Naive thymus-derived CD4-positive, alpha-beta T cell (primary cell): ENCODE measurements at places on chromosomes 4 and X.

- no peak overlapping the region for H3K4me3 ChIP-seq
- H3K4me1 ChIP-seq = no peaks in the 10 kb centered on the region
- no peaks in the 10 kb centered on the region for H3K27me3 ChIP-seq
- DNase-seq = no peak
- H3K27ac ChIP-seq = no peak overlapping the region
- no peaks in the 10 kb centered on the region for H3K36me3 ChIP-seq
Observed at GRCh38 chr4:38359113-38359512, 304.9 kb upstream of the KLF3 start.

DNA sequence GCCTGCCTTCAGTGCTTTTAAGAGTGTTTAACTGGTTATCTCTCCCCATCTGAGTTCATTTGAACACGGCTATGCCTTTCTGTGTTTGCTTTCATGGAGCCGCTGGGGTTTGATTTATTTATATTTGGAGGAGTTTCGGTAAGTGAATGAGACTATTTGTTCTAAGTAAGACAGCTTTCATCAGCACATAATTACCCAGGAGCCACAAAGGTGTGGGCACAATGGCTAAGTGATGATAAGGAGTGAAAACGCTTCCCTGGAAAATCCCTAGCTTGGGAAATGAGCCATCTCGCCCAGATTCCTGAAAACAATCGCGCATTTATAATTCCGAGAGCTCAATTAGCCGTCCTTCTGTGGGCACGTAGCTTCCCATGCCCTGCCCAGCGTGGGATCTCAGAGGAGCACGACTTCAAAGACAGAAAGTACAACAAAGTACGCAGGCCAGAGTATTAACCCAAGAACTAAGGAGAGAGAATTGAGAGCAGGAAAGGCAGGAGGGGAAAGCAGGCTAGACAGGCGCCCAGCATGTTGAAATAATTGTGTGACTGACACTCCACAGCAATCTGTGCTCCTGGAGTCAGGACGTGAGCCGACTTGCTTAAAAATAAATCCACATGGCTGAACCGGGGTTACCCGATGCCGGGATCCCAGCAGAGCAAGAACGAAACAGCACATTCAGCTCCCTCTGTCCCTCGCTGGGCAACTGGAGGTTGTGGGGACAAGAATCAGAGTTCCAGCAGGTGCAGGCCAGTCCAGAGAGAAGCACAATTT, 99.0 kb downstream of the DHRSX start:
- H3K4me3 ChIP-seq = no peak overlapping the region

GRCh38 chr4:2929469-2929868, 33.7 kb downstream of the NOP14 start:
- H3K4me1 ChIP-seq = peaks cover 26% of the 10 kb centered on the region
- peaks cover 23% of the 10 kb centered on the region for H3K36me3 ChIP-seq
- H3K27ac ChIP-seq = peak overlapping the region; percentile 3
- H3K4me3 ChIP-seq = no peak overlapping the region
- DNase-seq = no peak
- H3K27me3 ChIP-seq = no peaks in the 10 kb centered on the region

DNA sequence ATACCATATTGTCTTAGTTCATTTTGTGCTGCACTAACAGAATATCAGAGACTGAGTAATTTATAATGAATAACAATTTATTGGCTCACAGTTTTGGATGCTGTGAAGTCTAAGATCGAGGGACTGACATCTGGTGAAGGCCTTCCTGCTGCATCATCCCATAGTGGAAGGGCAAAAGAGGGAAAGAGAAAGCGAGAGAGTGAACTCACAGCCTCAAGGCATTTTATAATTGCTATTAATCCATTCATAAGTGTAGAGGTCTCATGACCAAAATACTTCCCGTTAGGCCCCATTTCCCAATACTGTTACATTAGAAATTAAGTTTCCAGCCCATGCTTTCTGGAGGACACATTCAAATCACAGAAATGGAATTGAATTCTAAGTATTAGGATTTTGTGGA, 554.4 kb downstream of the TRAM1L1 start:
- H3K27me3 ChIP-seq = no peaks in the 10 kb centered on the region
- H3K4me3 ChIP-seq = no peak overlapping the region
- no peak overlapping the region for H3K27ac ChIP-seq
- no peaks in the 10 kb centered on the region for H3K36me3 ChIP-seq
- no peak for DNase-seq

GRCh38 chrX:108420481-108420880, 17.7 kb downstream of the COL4A6 start:
- no peaks in the 10 kb centered on the region for H3K27me3 ChIP-seq
- H3K4me1 ChIP-seq = no peaks in the 10 kb centered on the region
- H3K27ac ChIP-seq = no peak overlapping the region
- no peak for DNase-seq
- H3K4me3 ChIP-seq = no peak overlapping the region
- no peaks in the 10 kb centered on the region for H3K36me3 ChIP-seq

- no peaks in the 10 kb centered on the region for H3K27me3 ChIP-seq
- DNase-seq = no peak
Observed at GRCh38 chr4:113872426-113873260, 106.8 kb downstream of the ARSJ start.

DNA sequence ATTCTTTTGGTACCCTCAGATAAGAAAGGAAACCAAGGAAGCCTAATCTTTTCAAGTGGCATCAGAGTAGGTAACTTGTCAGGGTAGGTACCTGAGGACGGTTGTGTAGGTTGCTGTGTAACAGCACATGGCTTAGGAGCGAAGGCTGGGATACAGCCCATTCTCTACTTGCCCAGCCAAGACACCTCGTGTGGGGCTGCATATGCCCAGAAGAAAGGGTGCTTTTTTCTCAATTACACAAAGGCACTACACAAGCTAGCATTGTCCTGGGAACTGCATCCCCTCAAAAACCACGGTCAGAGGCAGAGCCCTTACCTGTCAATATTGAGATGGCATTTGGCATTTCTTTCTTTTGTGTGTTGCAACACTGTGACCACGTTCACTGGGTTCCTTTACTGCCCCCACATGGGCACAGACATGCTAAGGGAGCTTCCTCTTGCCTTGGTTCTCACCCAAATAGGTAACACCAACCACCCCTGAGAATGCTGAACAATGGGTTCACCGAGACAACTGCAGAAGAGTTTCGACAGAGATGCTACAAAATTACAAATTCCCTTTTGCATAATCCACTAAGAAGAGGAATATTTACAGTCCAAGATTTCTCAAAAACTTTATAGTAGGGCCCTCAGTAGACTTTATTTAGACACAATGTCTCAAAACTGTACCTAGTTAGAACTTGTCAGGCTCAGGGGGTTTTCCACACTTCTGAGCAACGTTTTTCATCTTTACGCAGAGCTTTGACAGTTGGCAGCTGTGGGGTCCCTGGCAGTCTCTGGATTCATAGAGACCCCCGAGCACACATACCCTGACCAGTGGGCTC, 35.8 kb upstream of the TNIP3 start:
- H3K36me3 ChIP-seq = no peaks in the 10 kb centered on the region
- no peaks in the 10 kb centered on the region for H3K27me3 ChIP-seq
- H3K4me1 ChIP-seq = peaks cover 26% of the 10 kb centered on the region

GRCh38 chr4:145567516-145567915, 51.7 kb upstream of the MMAA start:
- no peaks in the 10 kb centered on the region for H3K27me3 ChIP-seq
- no peaks in the 10 kb centered on the region for H3K36me3 ChIP-seq
- no peak for DNase-seq
- H3K4me1 ChIP-seq = no peaks in the 10 kb centered on the region
- H3K27ac ChIP-seq = no peak overlapping the region

- no peak overlapping the region for H3K4me3 ChIP-seq
- no peak for DNase-seq
- no peak overlapping the region for H3K27ac ChIP-seq
- H3K4me1 ChIP-seq = no peaks in the 10 kb centered on the region
- no peaks in the 10 kb centered on the region for H3K27me3 ChIP-seq
Observed at GRCh38 chr4:123955167-123955800, 558.7 kb downstream of the SPRY1 start.

DNA sequence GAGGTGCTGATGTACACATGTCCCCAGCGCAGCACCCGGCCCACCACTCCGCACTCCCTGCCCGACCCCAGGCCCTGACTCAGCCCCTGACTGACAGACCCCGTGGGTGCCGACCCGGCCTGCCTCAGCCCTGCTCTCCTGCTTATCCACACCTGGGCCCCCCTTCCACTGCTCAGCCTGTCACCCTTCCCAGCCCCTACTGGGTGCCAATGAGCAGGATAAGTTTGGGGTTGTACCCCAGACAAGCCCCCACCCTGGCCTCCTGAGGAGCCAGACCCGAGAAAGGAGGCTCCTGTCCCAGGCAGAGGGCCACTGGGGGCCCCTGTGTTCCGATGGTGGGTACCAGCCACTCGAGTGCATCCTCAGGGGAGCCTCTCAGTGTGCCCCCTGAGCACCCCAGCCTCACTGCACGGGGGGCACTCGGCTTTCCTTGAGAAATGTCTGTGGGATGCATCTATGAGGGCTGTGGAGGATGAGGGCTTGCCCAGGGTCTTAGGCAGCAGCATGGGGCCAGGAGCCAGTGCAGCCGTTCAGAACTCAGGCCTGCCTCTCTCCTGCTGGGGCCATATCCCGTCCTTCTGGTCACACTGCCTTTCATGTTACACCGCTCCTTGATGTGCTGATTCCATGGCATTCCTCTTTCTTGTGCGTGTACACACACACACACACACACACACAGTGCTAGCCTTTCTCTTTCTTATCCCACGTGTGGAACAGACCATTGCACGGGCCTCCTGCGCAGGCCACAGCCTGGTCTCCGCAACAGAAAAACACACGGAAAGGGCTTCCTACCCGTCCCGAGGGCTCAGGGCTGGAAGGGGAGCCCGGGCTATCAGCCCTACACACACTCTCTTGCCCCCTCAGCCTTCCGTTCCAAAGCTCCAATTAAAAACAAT, 220.1 kb upstream of the PSAPL1 start:
- DNase-seq = no peak
- no peaks in the 10 kb centered on the region for H3K36me3 ChIP-seq
- H3K4me1 ChIP-seq = peaks cover 26% of the 10 kb centered on the region
- H3K4me3 ChIP-seq = no peak overlapping the region
- H3K27ac ChIP-seq = no peak overlapping the region

DNA sequence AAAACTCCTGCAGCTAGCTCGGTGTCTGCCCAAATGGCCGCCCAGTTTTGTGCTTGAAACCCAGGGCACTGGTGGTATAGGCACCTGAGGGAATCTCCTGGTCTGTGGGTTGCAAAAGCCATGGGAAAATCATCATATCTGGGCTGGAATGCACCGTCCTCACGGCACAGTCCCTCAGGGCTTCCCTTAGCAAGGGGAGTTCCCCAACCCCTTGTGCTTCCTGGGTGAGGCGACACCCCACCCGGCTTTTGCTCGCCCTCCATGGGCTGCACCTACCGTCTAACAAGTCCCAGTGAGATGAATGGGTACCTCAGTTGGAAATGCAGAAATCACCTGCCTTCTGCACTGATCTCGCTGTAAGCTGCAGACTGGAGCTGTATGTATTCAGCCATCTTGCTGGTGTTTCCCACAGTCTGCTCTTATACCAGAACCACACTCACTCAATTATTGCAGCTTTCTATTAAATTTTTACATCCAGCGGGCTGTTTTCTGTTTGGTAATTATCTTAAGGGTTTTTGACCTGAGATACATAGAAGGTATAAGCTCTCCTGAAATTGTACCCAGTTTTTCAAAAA, 36.7 kb upstream of the NPNT start:
- no peak overlapping the region for H3K4me3 ChIP-seq
- no peak for DNase-seq
- H3K36me3 ChIP-seq = no peaks in the 10 kb centered on the region
- H3K27me3 ChIP-seq = no peaks in the 10 kb centered on the region

DNA sequence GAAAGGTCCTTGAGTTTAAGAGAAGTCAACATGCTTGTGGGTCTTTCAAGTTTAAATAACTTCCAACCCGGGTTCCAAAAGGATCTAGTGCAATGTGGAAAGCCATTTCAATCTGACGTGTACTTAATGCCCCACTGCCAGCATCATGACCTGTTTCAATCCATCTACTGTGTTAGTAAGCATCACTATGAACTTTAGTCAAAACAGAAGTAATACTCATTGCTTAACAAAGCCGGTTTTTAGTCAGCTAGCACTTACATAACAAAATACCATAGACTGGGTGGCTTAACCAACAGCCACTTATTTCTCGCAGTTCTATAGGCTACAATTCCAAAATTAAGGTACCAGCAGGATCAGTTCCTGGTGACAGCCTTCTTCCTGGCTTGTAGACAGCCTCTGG, 677.5 kb downstream of the DMD start:
- no peak overlapping the region for H3K4me3 ChIP-seq
- H3K4me1 ChIP-seq = no peaks in the 10 kb centered on the region
- H3K36me3 ChIP-seq = no peaks in the 10 kb centered on the region
- no peak overlapping the region for H3K27ac ChIP-seq
- DNase-seq = no peak

DNA sequence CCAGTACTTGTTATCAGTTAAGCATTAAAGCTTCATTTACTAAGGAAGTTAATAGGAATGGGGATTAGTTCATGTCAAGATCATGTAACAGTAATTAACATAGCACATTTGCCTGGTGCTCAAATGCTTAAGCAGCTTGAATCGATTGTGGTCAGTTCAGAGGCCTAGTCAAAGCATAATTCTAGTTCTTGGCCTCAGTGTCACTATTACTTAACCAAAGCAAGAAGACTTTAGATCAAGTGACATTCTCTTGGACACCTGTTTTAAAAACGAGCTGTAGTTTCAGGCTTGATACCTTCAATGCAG, 115.2 kb upstream of the BMPR1B start:
- no peak for DNase-seq
- H3K4me3 ChIP-seq = no peak overlapping the region
- no peaks in the 10 kb centered on the region for H3K27me3 ChIP-seq
- no peaks in the 10 kb centered on the region for H3K36me3 ChIP-seq
- H3K27ac ChIP-seq = no peak overlapping the region

DNA sequence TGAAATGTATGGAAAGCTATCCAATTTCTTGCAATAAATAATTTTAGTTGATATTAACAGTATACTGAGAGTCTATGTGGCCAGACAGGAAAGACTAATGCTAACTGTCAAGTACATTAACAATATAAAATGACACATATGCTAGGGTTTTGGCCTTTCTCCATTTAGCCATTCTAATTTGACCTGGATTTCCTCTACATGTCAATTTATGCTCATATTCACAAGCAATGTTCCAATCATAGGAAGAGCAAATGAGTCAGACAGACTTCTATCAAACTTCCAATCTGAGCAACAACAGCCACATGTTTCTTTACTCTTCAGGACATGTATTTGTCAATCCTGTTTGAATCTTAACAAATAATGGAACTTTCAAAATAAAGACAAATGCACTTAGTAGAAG, 53.6 kb downstream of the CORIN start:
- no peak overlapping the region for H3K27ac ChIP-seq
- H3K4me1 ChIP-seq = no peaks in the 10 kb centered on the region
- no peaks in the 10 kb centered on the region for H3K36me3 ChIP-seq
- no peaks in the 10 kb centered on the region for H3K27me3 ChIP-seq
- H3K4me3 ChIP-seq = no peak overlapping the region
- no peak for DNase-seq

DNA sequence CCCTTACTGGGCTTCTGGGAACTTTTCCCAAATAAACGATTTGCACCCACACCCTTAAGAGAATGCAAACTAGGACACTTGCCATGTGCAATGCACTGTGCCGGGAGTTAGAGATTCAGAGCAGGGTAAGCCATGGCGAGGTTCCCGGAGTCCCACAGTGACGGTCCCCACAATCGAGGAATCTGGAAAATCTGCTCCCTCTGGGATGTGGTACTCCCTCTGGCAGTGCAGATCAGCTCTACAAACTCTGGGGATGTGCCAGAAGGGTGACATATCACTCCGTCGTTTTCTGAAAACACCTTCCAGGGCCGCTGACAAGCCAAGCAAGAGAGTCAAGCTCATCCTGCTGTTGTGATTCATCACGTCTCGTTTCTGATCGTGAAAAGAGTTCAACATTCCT, 537.5 kb downstream of the BCOR start:
- no peak overlapping the region for H3K4me3 ChIP-seq
- H3K4me1 ChIP-seq = no peaks in the 10 kb centered on the region
- H3K36me3 ChIP-seq = no peaks in the 10 kb centered on the region
- H3K27ac ChIP-seq = no peak overlapping the region
- no peaks in the 10 kb centered on the region for H3K27me3 ChIP-seq
